Left lobe of liver (tissue), 2 donors: ENCODE measurements at places on chromosomes 2 and 18. TPM values are rescaled to one million over a fixed set of nuclear protein-coding genes. Genes with fewer than 3 reads are reported as not detected.

IL36G gene
- 0.20 TPM for total RNA-seq

DNA sequence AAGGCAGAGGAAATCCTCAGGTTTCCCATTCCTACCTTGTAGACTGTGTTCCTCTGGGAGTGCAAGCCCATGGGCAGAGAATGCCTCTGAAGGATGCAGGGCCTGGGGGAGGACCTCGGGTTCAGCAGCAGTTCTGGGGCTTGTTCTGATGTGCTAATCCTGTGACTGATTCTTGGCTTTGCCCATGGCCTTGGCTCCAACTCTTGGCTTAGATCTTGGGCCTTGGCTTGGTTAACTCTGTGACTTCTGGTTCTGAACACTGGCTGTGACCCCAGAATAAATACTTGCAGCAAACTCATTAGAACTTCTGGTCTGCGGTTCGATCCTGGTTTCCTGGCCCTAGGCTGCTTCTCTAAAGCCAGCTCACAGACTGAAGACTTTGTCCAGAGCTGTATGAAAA lies 366.9 kb upstream of the ZEB2 start:
- no peak for DNase-seq

MBD2 gene
- 29.1 TPM for total RNA-seq

FASTKD1 gene
- 10.6 TPM for total RNA-seq

COX7A2L gene
- 38.5 TPM for total RNA-seq

SAG gene
- not detected for total RNA-seq

DNA sequence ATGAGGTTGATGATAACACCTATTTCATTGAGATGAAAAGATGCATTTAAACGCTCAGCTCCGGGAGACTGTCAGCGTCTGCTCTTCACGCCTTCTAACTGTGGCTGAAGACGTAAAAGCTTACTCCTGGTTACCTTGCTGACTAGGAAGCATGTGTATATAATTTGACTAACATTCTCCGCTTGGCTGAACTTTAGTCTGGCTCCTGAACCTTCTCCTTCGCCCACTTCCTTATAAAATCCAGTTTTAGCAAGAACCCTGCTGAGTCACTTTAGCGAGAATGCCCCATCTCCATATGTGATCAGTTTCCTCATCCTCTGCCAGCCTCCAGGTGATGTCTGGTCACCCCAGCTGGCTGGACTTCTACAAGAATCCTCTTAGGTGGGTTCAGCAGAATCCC lies 12.7 kb upstream of the CREG2 start:
- DNase-seq, result no peak

GRCh38 chr2:216589791-216590190 lies 43.4 kb upstream of the IGFBP2 start:
- no peak for DNase-seq

DNA sequence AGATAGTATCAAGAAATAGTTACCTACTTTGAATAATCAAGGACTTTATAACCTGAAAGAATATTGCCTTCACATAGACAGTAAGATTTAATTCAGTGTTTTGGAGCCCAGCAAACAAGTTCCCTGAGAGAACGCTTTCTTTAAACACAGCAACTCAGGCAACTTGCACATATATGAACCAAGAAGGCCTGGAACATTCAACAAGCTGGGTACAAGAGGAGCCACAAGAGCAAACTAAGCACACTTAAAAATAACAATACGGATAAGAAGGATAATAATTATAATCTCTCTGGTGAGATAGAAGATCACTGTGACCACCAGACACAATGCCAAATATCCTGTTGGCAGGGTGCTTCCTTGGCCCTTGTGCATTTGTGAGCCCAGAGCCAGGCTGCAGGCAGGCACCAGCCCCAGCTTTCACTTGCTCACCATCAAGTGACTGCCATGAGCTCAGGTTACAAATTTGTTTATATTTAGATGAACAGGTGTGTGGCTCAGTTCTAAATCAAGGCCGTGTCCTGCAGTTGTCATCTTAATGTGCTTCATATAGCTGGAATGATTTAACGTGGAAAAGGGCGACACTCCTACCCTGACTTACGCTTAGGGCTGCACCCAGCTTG lies 446.6 kb downstream of the IRS1 start:
- no peak for DNase-seq

DNA sequence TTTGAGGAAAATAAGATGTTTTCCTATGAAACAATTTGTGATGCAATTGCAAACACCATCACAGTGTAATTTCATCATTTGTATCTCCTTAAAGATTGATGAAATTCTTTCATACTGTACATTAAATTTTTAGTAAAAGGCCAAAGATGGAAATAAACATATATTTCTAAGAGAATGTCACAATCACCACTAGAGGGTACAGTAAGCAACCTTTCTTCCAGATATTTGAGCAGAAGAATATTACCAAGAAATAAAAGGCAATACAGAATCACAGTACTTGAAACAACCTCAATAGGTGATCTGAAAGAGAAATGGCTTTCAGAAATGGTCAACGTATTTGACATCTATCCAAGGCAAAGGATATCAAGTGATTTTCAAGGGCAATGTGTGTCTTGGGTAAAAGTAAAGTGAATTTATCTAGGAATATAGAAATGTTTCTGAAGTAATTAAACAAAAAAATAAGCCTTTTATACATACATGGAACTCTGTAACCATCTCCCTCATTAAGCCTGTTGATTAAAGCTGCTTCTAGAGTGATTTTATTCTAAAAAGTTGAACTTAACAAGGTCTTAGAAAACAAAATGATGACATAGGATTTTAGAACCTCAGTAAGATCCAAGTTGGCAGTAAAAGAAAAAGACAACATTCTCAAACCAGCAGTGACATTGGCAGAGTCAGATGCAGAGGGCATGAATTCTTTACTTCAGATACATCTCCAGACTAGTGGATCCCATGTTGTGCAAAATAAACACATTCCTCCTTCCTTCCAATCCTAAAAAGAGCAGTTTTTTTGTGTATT lies 90.3 kb upstream of the SESTD1 start:
- no peak for DNase-seq

DNA sequence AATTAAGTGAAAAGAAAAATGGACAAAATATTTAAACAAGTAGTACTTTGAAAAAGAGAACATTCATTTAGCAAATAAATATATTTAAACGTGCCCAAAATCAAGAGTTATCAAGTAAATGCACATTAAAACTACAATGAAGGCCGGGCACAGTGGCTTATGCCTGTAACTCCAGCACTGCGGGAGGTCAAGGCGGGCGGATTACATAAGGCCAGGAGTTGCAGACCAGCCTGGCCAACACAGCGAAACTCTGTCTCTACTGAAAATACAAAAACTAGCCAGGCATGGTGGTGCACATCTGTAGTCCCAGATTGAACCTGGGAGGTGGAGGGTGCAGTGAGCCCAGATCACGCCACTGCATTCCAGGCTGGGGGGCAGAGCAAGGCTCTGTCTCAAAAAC lies 9.8 kb downstream of the STAM2 start:
- no peak for DNase-seq

NPHP1 gene
- 0.15 TPM for total RNA-seq
